HCT116 (cell line): ENCODE measurements at places on chromosomes 3 and 15.
A peak's percentile ranks its signal among the peaks of the same experiment; 100 is the strongest.

DNA sequence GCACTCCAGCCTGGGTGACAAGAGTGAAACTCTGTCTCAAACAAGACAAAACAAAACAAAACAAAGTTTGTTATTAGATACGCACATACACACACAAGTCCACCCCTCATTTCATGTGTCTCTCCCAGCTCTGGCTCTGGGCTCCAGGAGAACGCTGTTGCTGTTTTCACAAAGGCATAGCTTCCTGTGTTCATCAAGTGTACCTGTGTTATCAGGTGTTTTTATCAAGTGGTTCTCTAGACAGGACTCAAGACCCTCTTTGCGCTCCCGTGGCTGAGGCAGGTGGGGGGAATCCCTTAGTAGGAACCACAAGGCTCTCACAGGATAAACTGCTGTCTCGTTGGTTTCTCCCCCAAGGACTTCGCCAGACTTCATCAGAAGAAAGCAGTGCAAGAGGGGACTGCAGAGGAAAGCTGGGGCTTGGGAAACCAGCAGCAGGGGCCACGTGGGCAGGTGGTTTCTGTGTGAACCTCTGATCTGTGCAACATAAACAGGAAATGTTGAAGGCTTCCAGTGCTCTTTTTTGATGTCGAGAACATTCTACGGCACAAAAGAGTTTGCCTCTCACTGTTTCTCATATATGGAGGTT, 6.9 kb upstream of the PPP1R2 start:
- no peaks in the 10 kb centered on the region for H3K36me3 ChIP-seq
- no peak overlapping the region for H3K27ac ChIP-seq
- H3K4me1 ChIP-seq: peaks cover 29% of the 10 kb centered on the region
- DNase-seq: no peak

GRCh38 chr15:23570486-23570885, 5.0 kb downstream of the MKRN3 start:
- H3K27me3 ChIP-seq: no peaks in the 10 kb centered on the region
- peaks cover 12% of the 10 kb centered on the region for H3K36me3 ChIP-seq
- DNase-seq: peak; percentile 8
- peaks cover 24% of the 10 kb centered on the region; the same call in 1 of the 2 replicates for H3K4me1 ChIP-seq

GRCh38 chr15:77025941-77026411, 31.1 kb downstream of the PSTPIP1 start:
- H3K4me3 ChIP-seq: no peak overlapping the region
- no peak overlapping the region for H3K27ac ChIP-seq
- peaks cover 4% of the 10 kb centered on the region; the same call in 1 of the 2 replicates for H3K4me1 ChIP-seq
- H3K27me3 ChIP-seq: no peaks in the 10 kb centered on the region

DNA sequence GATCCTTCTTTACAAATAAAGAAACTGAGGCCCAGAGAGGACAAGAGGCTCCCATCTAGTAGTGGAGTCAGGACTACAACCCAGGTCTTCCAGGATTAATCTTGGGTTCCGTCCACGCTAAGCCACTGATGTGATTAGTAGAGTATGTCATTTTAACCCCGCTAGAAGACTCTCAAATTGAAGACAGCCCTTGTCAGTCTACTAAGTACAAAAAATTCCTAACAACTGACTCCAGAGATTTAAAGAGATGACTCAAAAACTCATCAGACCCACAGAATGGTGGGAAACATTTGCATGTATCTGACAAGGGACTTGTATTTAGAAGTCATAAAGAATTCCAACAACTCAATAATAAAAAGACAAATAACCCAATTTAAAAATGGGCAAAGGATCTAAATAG, 145.3 kb downstream of the CNTN3 start:
- DNase-seq: no peak
- H3K27me3 ChIP-seq: no peaks in the 10 kb centered on the region
- no peak overlapping the region for H3K27ac ChIP-seq
- H3K36me3 ChIP-seq: no peaks in the 10 kb centered on the region
